Prostate gland (tissue), 2 donors: ENCODE measurements at places on chromosomes 6 and 20.

DNA sequence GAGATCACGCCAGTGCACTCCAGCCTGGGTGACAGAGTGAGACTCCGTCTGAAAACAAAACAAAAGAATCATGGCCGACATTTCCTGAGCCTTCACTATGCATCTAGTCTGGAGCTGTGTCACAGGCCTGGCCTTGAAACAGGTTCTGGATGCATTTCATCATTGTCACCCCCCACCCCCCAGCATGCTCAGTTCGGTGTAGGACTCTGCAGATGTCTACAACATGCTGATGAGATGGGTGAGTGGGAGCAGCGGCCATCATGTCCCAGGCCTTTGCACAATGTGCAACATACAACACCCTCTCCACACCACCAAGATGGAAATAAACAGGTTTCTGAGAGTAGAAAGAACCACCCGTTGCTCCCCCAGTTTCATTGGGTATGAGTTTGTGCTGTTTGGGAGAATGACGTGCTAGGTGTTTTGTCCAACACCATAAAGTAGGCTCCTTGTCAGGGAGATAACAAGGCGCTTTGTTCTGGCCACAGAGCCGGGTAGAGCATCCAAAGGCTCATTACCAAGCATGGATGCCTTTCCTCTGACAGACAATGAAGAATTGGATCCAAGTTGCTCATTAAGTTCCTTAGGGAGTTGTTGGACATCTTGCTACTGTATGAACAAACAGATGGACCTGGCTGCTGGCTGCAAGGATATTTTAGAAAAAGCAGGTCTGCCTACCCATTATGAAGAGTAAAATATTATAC, 22.1 kb downstream of the SNHG17 start:
- no peak for DNase-seq

GRCh38 chr20:51500311-51500710, 42.2 kb downstream of the NFATC2 start:
- DNase-seq, result no peak

DNA sequence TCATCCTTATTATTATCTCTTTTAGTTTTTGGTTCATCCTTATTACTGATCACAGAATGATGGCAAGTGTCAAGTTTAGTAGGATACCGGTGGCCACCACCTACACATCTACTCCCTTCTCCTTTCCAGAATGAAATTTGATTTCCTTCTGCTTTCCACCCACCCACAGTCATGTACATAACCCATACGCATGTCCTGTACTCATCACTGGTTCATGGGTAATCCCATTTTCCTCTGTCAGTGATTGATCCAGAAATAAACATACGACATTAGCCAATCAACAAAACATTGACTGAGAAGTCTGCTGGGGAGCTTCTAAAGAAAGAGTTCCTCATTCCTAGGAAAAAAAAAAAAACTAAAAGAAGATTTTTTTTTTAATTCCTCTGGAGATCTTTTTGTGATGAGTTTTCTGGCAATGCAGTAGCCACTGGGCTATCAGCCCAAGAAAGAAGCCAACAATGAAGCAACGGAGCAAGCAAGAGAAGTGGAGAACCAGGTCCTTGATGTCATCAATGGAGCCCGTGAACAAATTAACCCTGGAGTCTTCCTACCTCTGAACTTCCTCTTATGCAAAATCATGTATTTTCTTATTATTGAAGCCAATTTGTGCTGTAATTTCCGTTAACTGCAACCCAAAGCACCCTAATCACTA, 127.8 kb downstream of the TASP1 start:
- no peak for DNase-seq

DNA sequence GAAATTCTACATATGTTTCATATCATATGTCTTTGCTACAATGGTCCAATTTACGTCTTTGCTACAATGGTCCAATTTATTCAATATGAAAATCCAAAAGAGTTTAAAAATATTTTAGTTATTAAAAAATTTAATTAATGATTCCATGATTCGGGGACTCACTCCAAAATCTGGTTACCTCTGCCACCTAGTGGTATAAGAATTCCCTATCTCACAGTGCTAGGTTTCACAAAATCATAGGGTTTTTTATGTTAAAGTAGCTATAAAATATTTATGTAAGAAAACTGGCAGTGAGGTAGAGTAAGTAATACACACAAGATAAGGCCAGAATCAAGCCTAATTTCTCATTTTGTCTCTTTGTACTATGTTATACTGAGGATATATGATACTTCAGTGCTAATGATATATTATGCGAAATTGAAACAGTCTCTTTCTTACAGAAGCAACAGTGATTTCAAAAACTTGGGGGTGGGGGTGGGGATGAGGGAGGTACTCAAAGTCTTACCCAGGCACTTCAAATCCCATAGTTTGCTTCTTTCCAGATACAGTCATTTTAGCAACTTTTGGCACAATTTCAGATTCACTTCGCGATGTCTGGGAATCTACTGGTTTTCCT, 52.3 kb downstream of the HBS1L start:
- DNase-seq, result no peak

GRCh38 chr6:160178271-160178670, 56.7 kb downstream of the SLC22A1 start:
- no peak for DNase-seq

- DNase-seq, result no peak
These were observed 16.3 kb downstream of the ORC3 start for GRCh38 chr6:87606199-87606598.

GRCh38 chr6:151263967-151264366, 24.2 kb downstream of the AKAP12 start:
- no peak for DNase-seq

DNA sequence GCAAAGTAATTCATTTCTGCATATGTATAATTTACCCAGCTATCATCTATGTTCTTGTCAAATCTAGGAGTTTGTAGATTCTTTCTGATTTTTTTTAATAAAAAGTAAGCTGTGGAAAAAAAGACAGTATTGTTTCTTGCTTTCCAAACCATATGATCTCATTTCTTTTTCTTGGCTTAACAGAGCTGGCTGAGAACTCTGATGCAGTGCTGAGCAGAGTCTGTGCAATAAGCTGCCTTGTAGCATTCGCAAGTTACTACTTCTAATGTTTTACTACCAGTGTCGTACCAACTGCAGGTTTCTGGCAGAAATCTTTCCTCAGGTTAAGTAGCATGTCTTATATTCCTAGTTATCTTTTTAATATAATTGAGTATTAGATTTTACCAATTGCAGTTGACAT, 15.6 kb downstream of the RRBP1 start:
- DNase-seq, result no peak
